Stomach (tissue), 19 donors: ENCODE measurements at places on chromosomes 7 and 10. TPM values are rescaled to one million over a fixed set of nuclear protein-coding genes. Genes with fewer than 3 reads are reported as not detected.

PRKCQ gene
- 0.63 TPM for polyA plus RNA-seq

DNA sequence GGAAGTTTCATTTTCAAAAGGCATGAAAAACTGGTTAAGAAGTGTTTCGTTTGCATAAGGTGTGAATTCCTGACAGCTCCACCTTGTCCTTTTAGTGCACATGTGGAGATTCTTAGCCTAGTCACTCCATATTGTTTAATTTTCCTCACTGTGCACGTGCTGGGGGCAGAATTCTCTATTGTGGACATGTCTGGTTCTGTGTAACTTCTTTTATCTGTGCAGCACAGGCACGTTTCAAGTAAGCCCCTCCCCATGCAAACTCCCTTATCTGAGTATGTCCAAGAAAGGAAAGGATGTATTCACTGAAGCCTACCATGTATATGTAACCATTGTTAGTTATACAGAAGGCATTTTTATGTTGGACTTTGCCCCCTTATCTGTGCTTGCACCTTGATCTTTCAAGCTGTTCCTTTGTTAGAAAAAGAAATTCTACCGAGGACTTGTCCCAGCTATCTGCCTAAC is 1346.3 kb downstream of the REEP3 start:
- DNase-seq = no peak

HYAL4 gene
- 0.78 TPM for polyA plus RNA-seq

DNA sequence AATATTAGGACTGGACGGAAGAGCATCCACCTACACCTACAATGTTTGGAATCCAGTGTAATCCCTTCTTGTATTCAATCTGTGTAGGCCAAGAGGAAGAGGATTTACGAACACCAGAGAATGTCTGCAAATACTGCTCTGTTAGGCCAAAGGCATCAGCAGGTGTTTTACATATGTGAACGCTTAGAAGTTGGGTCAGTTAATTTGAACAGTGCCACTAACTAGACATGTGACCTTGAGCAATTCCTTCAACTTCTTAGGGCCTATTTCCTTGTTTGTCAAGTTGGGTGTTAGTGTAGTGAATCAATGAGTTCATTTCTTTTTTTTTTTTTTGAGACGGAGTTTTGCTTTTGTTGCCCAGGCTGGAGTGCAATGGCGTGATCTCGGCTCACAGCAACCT is 35.4 kb downstream of the MYPN start:
- peak; percentile 65 for DNase-seq

DNA sequence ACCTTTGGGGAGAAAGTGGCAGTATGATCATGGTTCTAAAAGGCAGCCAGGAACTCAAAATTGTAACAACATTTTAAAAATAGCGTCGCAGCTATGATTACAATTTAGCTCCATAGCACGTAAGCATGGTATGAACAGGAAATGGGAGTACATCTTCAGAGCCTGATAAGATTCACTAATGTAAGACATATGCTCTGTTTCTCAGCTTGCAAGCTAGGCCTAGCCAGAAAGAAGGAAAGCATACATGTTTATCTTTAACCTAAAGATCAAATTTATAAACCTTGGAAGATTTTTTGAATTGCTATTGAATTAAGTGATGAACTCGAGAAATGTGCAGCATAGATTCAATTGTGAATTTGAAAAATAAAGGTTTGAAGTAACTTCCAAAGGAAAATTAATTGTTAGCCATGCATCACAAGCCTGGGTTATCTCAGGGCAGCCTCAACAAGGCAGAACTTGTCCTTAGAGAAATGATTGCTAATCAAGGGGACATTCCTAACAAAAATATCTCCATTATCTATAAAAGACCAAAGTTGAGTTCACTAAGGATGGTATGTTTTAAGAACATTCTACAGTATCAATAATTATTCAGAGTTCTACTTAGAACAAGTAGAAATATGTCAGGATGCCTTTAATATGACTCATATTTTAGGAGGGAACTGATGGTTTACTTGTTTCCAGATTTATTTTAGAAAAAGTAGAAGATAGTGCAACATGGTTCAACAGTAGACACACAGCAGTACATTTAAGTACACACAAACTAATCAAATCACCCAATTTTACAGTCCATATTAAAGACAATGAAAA is 38.8 kb upstream of the SEPTIN7 start:
- DNase-seq = no peak

ADCY1 gene
- 0.33 TPM for polyA plus RNA-seq

GDF10 gene
- not detected for polyA plus RNA-seq

DNA sequence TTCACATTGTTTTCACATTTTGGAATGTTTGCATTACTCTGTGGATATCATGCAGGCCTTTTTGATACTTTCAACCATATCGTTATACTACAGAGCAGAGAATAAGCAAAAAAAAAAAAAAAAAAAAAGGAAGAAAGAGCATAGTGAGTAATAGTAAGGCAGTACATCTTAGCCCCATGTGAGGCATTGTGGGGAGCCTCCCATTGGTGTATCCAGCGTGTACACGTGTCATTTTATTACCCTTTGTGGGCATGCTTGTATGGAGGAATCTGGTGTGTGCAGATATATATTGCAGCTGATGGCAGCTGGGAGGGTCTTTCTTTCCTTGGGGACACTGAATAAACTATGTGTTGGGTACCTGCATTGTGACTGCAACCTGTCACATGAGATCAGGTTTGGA is 19.6 kb downstream of the R3HCC1L start:
- DNase-seq = no peak

DNA sequence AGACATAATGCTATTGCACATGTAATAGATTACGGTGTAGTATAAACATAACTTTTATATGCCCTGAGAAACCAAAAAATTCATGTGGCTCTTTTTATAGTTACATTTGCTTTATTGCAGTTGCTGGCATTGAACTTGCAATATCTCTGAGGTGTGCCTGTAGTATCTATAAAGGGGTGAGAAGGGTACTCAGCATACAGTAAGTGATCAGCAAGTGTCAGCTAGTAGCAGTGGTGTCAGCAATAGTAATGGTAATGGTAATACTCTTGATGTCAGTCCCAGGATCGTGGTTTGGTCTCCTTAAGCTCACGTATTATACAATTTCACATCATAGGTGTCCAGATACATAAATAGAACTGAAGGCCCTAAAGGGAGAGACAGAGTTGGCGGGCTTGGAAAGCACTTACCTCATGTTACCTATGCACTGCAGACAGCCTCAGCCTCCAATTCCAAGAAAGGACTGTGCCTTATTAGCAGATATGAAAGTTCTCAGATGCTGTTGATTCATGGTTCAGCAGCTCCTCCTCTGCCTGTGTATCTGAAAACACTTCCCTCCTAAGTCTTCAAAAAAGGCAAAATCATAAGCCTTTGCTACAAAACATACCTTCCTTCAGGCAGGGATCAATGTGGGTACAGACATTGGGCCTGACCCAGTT is 6.6 kb upstream of the GIMAP7 start:
- no peak for DNase-seq

UCN3 gene
- 0.13 TPM for polyA plus RNA-seq

- DNase-seq = no peak
Measured at GRCh38 chr7:17947620-17948019, 7.3 kb upstream of the SNX13 start.

DNA sequence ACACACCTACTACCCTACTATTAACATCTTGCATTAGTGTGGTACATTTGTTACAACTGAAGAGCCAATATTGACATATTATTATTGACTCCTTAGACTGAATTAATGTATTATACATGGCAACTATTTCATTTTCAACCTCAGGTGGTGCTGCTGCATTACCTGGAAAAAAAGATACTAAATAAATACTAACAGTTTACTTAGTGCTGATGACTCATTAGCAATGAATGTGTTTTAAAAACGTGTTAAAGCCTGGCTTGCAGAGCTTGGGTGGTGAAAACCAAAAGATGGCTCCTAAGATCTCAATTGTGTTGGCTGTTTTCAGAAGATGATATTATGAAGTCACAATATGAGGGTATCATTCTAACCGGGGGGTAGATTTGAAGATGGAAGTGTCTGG is 34.8 kb downstream of the CFAP43 start:
- no peak for DNase-seq

IL6 gene
- polyA plus RNA-seq = 9.2 TPM

- no peak for DNase-seq
Measured at GRCh38 chr10:100534726-100535125, 1.0 kb upstream of the HIF1AN start.

- no peak for DNase-seq
Measured at GRCh38 chr7:41046776-41047175, 656.1 kb downstream of the INHBA start.

DNA sequence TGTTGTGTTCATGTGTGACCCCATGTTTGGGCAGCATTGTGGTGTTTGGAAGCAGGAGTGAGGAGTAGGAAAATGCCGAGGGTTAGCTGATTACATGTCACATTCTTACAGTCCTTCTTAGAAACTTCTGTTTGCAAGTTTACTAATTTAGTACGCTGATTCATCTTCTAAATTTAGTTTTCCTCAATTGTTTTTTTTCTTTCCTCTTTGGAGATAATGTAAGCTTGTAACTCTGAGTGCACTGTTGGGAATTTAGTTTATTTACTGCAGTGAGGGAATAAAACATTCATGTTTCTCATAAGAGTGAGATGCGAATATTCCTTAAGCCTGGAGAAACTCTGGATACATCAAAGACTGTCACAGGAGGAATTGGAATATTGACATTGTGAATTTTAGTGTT is 135.0 kb downstream of the NT5C2 start:
- DNase-seq = no peak

GRCh38 chr7:28993371-28993770 is 35.2 kb upstream of the TRIL start:
- DNase-seq = no peak

ABCA13 gene
- 0.50 TPM for polyA plus RNA-seq

DNA sequence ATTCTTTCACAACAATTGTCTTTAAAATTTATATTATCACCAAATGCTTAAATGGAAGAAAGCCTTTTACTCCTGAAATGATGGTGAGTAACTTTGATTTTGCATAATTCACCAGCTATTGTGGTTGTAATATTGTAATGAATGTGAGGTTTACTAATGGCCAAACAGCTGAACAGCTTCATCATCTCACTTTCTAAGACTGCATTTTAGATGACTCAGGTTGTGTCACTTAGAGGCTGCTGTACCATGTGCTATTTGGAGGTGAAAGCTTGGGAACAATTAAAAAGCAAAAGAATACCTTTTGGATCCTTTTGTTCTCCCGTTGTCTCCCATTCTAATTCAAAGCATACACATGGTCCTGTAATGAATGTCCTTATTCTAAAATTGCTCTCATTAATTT is 604.0 kb upstream of the PFKP start:
- no peak for DNase-seq

- no peak for DNase-seq
Measured at GRCh38 chr7:24727154-24728120, 29.8 kb downstream of the GSDME start.

NKX2-3 gene
- polyA plus RNA-seq = 1.1 TPM

CRHR2 gene
- polyA plus RNA-seq = not detected

MRPL32 gene
- 76.8 TPM for polyA plus RNA-seq

GRCh38 chr10:133361227-133361626 is 3.4 kb upstream of the FUOM start:
- DNase-seq = no peak

DNA sequence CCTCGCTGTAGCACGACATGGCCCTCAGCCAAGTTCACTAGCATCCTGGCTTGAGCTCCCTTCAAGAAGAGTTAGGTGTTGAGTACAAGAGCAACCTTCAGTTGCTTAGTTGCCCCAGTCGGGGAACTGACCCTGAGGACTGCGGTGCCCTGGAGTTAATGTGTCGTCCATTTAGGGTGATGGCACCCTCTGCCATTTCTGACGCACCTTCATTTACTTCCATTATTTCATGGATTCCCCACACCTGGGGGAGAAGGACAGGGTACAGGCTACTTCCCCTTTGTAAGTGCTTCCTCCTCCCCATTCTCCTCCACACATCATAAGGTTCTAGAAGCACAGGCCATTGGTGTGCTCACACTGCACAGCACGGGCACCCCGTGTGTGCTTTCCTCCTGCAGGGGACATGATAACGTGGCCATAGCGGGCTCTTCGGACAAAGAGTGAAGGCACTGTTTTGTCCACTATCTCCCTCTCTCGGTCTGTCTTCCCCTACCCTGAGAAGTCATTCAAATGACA is 1.8 kb downstream of the ALOX5 start:
- no peak for DNase-seq

AFAP1L2 gene
- 3.4 TPM for polyA plus RNA-seq

DNA sequence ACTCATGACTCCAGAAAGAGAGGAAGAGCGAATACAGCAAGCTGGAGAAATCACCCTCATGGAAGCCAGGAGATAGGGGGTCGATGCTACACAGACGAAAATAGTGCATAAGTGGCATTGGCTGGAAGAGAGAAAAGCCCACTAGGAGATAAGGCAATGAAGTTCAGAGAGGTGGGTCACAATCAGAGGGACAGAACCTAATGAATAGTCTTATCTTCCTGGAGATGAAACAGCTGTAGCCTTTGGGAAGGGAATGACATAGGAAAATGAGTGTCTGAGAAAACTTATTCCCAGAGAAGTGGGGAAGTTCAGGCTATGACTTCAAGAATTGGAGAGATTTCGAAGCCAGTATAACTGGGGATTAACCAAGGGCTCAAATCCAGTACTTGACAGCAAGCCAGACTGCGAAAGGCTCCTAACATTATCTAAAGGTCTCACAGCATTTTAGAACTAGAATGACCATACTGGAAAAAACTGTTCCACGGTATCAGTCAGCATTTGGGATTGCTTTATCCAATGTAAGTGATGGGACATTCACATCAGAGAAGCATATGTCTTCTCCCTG is 211.1 kb downstream of the ZNF365 start:
- peak; percentile 72 for DNase-seq

CDHR1 gene
- polyA plus RNA-seq = 0.06 TPM

GDI2 gene
- 108 TPM for polyA plus RNA-seq

GRCh38 chr7:98647326-98647725 is 30.2 kb downstream of the NPTX2 start:
- DNase-seq = no peak

DNA sequence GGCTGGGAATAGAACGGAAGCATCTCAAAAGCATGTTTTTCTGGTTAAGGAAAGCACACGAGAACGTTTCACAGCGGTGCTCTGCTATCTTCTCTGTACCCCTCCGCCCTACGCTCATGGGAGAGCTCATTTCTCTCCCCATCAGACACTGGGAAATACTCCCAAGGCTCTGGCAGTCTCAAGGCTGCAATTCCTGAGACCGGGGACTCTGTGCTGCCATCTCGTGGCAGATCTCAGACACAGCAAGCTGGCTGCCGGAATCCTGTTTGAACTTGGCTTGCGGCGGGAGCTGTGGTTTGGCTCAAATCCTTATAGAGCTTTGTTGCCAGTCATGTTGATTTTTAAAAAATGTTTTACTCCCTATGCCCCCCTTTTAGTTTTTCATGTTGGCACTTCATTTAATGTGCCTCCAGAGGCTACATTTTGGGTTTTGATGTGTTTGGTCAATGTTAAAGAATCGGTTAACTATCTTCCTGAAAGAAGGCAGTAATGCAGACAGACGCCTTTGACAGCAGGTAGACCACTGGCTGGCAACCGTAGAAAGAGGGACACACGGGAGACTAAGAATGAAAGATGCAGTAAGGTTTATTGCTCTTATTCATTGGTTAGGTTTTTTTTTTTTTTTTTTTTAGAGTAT is 27.6 kb downstream of the BMPER start:
- DNase-seq = peak; percentile 84

DNA sequence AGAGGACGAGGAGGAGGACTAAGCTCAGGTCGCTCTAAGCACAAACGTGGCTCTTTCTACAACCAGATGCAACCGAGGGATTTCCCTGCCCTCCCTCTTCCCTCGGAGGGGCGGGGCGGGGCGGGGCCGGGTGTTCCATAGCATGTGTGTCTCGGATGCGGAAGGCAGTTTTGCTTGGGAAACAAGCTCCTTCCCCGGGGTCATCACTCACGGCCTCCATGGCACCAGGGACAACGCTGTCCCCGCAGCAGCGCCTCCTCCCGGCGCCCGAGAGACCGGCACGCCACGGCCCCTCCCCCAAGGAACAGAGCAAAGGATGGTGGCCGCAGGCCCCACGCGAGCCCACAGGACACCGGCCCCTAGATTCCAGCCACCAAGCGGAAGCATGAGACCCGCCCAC is 110.5 kb downstream of the PAXIP1 start:
- DNase-seq = no peak
